ENCODE measurements at places on chromosomes 11 and 22. TPM values are rescaled to one million over a fixed set of nuclear protein-coding genes. Genes with fewer than 3 reads are reported as not detected.

The GLYATL1 gene
- total RNA-seq, result not detected

The GRM5 gene
- not detected for total RNA-seq

The TRPM5 gene
- not detected for total RNA-seq

The HINFP gene
- 26.8 TPM for total RNA-seq

The APOA5 gene
- total RNA-seq, result not detected

The CLCF1 gene
- 49.8 TPM for total RNA-seq

The RPS13 gene
- 1,670 TPM for total RNA-seq

The PRR5 gene
- 7.9 TPM for total RNA-seq

The GAL gene
- total RNA-seq, result 11.1 TPM

The MMP3 gene
- 28.5 TPM for total RNA-seq

The SLC5A4 gene
- total RNA-seq, result 1.1 TPM

The CAPN5 gene
- 12.5 TPM for total RNA-seq

Data from sigmoid colon (tissue), 7 donors.